ENCODE measurements at places on chromosomes 4 and X.
A peak's percentile ranks its signal among the peaks of the same experiment; 100 is the strongest.

DNA sequence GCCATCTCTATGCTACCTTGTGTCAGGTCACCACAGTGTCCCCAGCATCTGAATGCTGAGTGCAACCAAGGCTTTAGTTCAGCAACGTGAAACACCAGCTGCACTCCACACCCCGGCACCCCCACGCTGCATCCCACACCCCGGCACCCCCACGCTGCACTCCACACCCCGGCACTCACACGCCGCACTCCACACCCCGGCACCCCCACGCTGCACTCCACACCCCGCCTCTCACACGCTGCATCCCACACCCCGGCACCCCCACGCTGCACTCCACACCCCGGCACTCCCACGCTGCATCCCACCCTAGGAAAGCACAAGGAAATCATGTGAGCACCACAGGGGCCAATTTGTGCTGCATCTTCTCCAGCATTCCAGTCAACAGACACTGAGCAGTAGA lies 199.8 kb upstream of the FRG1 start:
- no peak for DNase-seq

GRCh38 chrX:32137525-32137924 lies 1065.7 kb upstream of the FTHL17 start:
- no peak for DNase-seq

GRCh38 chr4:10011885-10012284 lies 9.4 kb downstream of the SLC2A9 start:
- DNase-seq = no peak

DNA sequence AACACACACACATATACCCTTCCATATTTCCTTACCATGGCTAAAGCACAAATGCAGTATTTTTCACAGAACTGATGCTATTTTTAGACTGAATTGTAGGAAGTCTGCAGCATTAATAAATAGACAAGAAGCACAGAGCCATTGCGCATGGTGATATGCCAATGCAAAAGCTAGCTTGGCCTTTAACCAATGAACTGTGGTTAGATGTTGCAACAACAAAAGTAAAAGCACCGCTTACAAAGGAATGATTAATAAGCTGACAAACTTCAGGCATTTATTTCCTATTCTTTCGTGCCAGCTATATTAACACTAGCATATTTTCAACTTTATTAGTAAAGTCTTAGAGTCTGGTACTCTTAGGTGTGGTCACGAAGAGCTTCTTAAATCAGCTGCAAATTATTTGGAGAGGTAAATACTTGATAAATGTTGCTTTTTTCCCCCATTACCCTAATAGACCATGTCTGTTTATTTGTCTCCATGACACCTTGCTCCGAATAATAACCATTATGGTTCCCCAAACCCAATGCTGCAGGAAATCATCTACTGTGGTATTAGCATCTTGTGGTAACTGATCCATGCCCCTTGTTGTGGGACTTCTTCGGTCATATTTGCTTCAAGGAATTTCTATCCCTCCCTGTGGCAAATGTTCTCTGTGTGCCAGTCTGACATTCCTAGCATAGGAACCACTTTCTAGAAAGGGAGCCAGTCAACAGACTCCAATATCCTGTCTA lies 306.1 kb upstream of the TAPT1 start:
- DNase-seq = peak; percentile 90

GRCh38 chrX:79573760-79574159 lies 206.6 kb upstream of the ITM2A start:
- DNase-seq = no peak

- no peak for DNase-seq
These were observed 14.0 kb downstream of the OCIAD1 start for GRCh38 chr4:48844843-48845242.

- no peak for DNase-seq
These were observed 235.9 kb downstream of the OR13H1 start for GRCh38 chrX:131779741-131780140.
